ENCODE measurements at places on chromosomes 7 and 10.

- no peak for DNase-seq
These were observed 312.4 kb downstream of the KCNMA1 start for GRCh38 chr10:77325233-77325537.

DNA sequence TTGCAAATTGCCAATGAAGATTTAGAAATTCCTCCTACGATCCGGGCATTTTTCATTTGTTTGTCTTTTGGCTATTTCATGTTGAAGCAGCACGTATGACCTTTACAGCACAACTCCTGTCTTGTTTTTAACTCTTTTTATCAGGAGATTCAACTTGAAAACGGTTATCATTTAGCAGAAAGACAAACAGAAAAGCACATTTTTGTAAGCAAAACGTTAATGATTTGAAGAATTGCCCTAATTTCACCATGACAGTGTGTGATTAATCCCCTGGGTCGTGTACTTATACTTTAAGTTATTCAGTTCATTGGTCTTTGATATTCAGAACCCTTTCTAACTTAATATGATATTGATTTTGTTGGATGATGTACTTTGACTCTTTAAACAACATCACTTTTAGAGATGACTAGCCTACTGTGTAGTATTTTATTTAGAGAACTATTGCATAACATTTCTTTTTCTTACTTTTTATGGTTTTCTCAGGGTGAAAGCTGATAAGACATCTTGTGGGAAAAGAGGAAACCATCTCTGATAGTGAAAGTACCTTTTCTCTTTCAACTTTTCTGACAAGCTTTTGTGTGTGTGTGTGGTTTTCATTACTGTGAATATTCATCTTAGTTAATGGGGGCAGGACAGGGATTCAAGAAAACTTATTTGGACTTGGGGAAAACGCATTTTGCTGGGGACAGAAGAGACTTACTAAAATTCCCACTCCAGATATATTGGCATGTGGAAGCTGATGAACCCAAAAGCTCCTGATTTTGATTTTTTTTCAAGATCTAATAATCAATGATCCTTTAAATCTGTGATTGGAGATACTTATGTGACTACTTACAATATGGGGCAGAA, 8.1 kb downstream of the HHEX start:
- DNase-seq: no peak

DNA sequence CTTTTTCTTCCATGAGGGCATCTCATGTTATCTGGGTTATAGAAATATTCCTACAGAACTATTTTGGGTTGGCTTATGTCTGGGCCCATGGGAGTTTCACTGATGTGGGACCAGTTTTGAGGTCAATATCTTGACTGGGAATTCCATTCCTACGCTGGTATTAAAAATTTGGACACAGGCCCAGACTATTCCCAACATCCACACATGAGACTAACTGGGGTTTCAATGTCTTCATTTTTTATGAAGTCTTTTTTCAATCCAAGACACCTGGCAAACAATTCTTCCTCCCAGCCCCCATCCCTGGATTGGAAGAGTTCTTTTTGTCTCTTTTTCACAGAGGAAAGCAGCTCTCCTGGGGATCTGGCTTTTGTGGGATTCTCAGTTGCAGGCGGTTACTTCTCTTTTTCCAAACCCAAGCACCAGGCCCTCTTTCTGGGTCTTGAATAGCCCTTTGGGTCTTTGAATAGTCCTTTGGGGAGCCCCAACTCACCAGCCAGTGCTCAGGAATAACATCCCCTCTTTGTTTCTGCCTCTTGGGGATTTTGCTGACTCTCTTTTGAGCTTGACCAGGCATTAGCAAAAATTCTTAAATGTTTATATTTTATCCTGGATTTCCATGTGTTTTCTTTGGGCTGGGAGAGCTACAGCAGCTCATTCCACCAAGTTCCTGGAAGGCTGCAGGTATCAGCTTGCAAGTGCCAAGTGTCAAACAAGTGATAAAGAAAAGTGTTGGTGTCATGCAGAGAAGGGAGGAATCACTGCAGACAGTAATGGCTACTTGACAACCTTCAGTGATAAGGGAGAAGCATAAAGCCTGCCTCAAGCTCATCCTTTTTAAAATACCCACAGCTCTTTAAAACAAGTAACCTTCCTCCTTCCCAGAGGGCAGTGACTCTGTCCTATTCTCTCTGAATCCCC, 234.3 kb downstream of the ADAM12 start:
- no peak for DNase-seq

- no peak for DNase-seq
These were observed 16.4 kb upstream of the ELAPOR2 start for GRCh38 chr7:87075671-87076404.

- DNase-seq: no peak
These were observed 594 bp downstream of the ZNF503 start for GRCh38 chr10:75400771-75401568.

DNA sequence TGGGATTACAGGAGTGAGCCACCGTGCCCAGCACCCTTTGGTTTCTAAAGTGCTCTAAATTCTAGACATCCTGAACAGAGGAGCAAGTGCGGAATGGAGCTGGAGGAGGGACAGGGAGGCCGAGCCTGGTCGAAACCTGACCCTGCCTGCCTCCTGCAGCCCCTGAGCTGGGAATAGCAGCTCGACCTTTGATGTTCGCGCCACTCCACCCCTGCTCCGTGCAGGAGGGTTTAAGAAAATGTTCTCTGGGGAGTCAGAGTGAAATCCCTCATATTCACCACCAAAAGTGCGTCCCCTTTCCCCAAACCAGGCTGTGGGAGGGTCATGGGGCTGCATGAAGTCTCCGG, 1.8 kb downstream of the PGAM2 start:
- no peak for DNase-seq

DNA sequence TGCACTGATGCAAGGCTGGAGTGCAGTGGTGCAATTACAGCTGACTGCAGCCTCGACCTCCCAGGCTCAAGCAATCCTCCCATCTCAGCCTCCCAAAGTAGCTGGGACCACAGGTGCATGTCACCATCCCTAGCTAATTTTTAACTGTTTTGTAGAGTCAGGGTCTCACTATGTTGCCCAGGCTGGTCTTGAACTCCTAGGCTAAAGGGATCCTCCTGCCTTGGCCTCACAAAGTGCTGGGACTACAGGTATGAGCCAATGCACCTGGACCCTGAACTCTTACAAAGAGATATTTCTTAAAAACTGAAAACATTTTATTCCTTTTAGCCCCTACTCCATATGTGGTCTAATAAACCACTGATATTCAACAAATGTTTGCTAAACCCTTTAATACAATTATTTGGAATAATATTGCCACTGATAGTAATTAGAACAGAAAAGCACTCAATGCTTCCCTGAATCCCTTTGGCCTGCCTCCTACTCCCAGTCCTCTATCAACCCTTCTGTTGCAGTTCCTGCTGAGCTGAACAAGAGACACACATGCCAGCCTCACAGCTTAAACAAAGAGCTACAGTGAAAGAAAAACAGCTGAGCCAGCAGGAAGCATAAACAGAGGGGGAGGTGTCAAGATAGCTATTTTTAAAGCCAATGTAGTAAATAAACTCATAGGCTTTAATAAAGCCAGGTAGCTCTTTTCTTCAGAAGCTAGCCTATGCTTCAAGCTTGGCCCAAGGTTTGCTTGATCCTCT, 7.0 kb upstream of the GNAI1 start:
- no peak for DNase-seq

- no peak for DNase-seq
These were observed 2.5 kb upstream of the TWIST1 start for GRCh38 chr7:19119870-19120486.

- no peak for DNase-seq
These were observed 51.2 kb upstream of the TMEM248 start for GRCh38 chr7:66869660-66870450.

GRCh38 chr7:39659356-39660013, 36.1 kb downstream of the RALA start:
- DNase-seq: no peak

DNA sequence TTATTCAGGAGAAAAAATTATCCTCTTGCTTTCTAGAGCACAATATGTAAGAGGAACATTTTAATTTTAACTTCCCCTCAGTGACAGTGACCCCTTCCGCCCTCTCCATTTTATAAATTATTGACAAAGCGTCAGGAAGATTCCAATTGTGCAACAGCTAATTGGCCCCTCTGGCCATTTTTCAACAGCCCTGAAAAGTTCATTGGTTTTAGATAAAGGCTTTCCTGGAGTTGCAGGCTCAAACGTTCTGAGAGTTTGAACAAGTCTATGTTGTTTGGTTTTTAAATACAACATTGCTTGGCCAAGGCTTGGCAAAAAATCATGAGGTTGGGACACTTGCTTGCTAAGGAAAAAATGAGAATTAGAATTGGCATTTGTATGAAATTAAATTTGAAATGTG, 422.2 kb upstream of the ANKRD30A start:
- DNase-seq: no peak

- no peak for DNase-seq
These were observed 18.8 kb downstream of the IFIT3 start for GRCh38 chr10:89346405-89347254.

GRCh38 chr7:55895021-55895420, 7.8 kb downstream of the ZNF713 start:
- DNase-seq: no peak

GRCh38 chr7:80630608-80631405, 7.6 kb upstream of the CD36 start:
- DNase-seq: no peak

- no peak for DNase-seq
These were observed 6.6 kb downstream of the CUBN start for GRCh38 chr10:17122726-17123661.

DNA sequence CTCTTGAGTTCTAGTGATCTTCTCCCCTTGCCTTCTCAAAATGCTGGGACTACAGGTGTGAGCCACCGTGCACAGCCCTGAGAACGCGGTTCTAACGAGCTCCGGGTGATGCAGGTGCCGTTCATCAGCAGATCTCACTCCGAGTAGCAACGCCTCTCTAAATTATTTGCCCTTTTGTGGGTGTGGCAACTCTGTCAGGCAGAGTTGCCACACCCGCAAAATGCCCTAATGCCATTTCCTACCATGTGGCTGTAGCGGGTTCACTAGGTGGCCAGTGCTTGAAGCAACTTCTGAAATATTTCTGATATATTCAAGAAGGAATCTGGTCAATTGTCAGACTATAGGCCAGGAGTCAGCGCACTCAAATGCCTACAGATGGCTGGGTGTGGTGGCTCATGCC, 62.9 kb upstream of the NMT2 start:
- no peak for DNase-seq

- no peak for DNase-seq
These were observed 142.0 kb upstream of the NAMPT start for GRCh38 chr7:106426803-106427202.

DNA sequence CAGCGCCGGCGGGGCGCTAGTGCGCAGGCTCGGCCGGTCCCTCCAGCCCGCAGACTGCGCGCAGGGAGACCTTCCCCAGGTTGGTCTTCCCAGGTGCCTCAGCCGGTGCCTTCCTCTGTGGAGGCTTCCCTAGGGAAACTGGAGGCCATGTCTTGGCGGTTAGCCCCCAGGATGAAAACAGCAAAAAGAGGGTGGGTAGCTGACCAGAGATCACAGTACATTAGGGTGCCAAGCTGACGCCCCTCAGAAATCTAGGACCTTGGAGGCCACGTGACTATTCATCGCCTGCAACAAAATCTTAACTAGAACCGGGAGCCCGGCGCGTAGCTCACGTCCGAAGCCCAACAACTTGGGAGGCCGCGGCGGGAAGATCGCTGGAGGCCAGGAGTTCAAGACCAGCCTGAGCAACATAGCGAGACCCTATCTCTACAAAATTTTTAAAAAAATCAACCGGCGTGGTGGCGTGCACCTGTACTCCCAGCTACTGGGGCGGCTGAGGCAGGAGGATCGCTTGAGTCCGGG, 327 bp upstream of the FIS1 start:
- DNase-seq: no peak

DNA sequence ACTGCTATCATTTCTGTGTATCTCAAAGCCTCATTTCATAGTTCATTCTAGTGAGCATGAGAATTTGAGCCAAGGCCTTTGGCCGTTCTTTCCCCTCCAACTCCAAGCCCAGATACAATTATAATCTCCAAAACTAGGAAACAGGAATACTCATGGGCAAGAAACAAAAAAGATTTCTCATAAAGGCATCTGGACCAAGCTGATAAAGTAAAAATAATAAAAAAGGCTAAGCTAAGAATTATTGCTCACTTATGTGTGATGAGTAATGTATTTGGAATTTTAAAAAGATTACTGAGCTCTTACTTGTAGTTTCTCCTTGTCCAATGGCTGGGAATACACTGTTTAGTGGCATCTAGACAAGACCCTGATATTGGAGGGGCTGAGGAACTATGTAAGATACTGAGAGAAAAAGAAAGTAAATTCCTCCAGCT, 196.4 kb upstream of the POM121L12 start:
- no peak for DNase-seq
